ENCODE measurements at places on chromosomes 2 and 18.
A peak's percentile ranks its signal among the peaks of the same experiment; 100 is the strongest.

- no peak for DNase-seq
Observed at GRCh38 chr2:30136764-30137444, 9.9 kb upstream of the YPEL5 start.

- DNase-seq: no peak
Observed at GRCh38 chr2:103410221-103410620, 648.4 kb downstream of the TMEM182 start.

GRCh38 chr2:153786016-153786415 lies 85.7 kb upstream of the GALNT13 start:
- DNase-seq: no peak

GRCh38 chr2:12982149-12982584 lies 265.4 kb downstream of the TRIB2 start:
- DNase-seq: no peak

- no peak for DNase-seq
Observed at GRCh38 chr18:13684546-13684945, 41.8 kb downstream of the FAM210A start.

- no peak for DNase-seq
Observed at GRCh38 chr2:191155608-191156071, 4.8 kb upstream of the STAT4 start.

DNA sequence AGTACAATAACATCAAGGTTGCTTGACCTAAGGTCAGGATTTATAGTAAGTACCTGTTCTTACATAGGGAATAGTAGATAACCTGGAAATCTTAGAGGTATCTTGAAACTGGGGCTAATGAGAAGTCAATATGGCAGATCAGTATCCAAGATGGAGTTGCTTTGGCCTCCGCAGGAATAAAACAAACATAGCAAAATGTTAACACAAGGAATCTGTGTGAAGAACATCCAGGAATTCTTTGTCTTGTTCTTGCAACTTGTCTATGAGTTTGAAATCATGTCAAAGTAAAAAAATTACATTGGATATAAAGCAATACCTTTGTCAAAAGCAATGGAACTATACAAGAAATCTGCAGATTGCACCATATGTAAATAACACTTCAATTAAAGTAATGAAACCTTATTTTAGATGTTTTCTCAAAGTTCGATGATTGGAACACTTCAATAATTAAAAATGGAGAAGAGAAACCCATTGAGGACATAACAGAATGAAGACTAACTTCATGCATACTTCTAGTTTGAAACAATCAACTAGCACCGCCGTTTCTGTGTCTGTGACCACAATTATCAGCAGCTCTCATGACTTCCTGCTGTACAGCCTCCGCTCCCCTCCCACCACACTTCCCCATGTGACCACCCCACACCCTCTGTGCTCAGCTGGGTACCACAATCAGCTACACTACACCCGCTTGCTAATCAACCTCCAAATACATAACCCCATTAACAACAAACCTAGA lies 27.6 kb downstream of the C2orf76 start:
- no peak for DNase-seq

DNA sequence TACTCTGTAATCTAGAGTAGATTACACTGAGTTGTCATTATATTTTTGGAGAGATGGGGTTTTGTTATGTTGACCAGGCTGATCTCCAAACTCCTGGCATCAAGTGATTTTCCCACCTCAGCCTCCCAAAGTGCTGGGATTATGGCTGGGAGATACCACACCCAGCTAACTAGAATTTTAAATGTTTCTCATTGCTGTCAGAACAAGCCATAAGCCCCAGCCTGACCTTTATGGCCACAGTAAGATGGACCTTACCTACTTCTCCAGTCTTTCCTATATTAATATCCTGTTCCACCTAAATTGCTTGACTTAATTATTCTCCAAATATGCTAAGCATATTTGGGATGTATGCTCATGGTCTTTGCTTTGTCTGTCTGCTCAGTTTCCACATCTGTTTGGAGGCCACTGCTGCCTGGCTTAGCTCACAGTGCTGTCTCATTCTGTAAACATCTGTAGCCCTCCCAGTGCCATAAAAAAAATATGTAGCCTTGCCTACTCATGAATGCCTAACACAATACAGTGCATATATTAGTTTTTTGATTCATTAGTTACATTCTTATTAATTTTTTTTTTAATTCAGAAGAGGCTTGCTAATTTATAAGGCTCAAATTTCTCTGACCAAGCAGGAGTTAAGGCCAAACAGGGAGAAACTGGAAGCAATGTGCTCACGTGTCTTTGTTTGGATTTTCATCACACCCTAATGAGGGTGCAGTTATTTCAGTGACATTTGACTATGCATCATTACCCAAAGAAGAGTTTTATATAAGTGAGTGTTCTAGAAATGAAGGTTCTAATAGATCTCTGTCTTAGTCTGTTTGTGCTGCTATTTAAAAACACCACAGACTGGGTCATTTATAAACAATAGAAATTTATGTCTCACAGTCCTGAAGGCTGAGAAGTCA lies 45.3 kb upstream of the PSME4 start:
- DNase-seq: peak; percentile 89

DNA sequence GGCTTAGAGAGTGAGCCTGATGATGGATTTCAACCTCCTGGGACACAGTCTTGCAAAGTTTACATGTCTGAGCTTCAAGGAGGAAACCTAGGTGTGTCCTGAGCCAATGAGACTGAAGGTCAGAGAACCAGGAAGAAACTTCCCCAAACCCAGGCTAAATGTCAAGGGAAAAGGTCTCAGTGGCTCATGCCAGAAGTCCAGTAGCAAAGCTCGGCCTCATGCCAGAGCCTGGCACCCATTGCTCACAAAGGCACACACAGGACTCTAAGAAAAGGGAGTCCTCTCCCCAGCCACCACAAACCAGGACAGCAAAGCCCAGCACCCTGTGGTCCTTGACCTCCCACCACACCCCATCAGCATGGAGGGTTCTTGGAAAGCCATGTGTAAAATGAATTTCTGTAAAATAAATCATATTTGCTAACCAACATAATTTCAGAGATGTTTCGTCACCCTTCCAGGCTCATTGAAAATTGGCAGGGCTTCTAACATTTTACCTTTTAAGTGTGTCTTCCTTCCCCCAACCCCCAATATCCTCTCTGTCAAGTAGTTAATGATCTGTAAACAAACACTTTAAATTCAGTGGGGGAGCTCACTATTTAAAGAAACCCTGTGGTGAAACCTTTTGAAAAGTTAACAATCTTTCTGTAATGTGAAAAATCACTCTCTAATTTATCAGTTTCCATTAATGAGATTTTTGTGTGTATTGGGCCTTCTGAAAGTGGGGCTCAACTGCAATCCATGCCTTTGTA lies 77.1 kb downstream of the BCL11A start:
- no peak for DNase-seq

GRCh38 chr2:60439219-60439974 lies 114.1 kb downstream of the BCL11A start:
- peak; percentile 35 for DNase-seq

- DNase-seq: no peak
Observed at GRCh38 chr2:32260376-32260775, 4.3 kb downstream of the NLRC4 start.

- DNase-seq: no peak
Observed at GRCh38 chr2:74464406-74464805, 776 bp downstream of the MOGS start.

DNA sequence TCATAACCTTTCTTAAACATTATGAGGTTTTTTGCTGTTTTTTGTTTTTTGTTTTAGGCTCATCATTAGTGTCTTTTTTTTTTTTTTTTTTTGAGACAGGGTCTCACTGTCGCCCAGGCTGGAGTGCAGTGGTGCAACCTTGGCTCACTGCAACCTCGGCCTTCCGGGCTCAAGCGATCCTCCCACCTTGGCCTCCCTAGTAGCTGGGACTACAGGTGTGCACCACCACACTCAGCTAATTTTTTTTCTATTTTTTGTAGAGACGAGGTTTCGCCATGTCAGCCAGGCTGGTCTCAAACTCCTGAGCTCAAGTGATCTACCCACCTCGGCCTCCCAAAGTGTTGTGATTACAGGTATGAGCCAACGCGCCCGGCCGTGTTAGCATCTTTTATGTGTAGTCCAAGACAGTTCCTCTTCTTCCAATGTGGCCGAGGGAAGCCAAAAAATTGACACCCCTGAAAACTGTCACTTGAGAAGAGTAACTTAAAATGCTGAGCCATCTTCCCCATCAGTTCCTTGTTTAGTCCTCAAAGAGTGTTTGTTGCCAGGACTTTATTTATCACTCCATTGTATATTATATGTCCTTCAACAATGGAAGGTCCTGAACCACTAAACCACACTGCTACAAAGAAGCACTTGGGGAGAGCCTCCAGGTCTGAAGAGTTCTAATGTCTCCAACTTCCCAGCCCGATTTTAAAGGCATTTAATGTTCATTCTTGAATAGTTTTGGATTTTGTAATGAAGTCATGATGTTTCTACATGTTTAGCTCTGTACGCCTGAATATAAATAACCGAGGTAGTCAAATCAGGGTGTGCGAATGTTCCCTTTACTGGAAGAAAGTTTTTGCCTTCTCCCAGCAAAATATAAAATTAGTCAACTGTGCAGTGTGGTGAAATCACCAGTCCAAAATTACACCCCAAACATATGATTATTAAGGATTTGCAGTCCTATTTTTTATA lies 26.4 kb downstream of the ZNF516 start:
- DNase-seq: no peak

DNA sequence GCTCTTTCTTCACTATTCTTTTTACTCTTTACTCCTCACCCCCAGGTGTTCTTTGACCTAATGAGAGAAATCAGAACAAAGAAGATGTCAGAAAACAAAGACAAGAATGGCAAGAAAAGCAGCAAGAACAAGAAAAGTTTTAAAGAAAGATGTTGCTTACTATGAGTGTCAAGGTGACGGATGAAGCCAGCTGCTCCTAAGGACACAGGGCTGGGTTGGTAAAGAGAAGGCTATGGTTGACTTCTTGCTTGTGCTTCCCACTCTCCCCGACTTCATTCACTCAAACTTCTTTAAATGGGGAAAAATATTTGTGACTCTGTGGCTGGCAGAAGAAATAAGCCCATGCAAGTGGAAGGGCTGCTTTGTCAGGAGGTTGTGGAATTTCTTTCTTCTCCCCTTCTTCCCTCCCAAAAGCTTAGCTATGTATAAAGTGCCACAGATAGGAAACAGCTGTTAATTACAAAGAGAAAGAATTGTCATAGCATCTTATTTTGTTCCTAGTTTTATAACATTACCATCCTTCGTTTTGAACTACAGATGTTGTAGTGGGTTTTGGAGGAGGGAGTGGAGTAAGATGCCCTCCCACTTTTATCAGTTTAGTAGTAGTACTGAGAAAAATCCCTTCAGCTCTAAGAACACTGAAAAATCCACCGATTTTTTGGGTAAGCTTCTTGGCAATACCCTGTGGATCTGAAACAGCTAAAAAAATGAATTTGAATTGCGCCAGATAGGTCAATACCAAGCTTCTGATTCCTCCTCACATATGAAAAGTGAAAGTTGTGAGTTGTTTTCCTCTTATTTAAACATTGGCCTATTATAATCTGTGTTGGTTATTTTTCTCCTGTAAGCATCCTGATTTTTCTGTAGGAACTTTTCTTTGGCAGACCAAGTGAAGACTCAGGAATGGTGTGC lies 40.7 kb downstream of the RALB start:
- peak; percentile 34 for DNase-seq

DNA sequence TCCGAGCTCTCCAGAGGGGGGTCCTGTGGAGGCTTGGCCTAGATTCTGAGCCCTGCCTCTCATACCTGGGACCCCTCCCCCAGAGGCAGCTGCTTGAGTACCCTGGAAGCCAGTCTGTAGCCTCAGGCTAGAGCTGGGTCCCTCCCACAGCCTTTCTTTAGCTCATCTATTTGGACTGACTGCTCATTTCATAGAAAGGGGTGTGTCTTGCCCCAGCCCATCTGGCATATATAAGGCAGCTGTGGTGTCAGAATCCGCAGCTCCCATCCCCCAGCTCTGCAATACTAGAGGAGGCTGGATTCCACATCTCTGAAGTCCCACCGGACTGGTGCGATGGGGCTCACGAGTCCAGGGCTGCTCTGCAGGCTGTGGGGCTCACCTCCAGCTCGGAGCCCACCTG lies 26.1 kb downstream of the MPHOSPH10 start:
- peak; percentile 64 for DNase-seq

GRCh38 chr2:145546091-145546490 lies 1026.2 kb upstream of the ZEB2 start:
- DNase-seq: no peak

DNA sequence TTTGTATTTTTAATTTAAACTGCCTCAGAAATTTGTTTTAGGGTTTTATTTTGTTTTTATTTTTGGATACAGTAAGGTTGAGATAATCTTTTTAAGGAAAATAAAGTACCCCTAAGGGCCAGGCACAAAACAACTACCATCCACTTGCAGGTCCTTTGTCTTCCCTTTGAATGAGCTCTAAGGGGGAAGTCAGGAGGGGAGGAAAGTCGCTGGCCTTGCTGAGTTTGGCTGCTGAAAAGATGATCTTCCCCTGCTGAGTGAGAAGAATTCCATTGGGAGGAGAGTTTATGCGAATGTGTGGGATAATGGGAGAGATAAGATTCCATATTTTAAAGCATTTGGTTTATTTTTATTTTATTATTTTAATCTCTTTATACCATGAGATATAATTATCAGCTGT lies 100.7 kb downstream of the ARHGAP15 start:
- no peak for DNase-seq

DNA sequence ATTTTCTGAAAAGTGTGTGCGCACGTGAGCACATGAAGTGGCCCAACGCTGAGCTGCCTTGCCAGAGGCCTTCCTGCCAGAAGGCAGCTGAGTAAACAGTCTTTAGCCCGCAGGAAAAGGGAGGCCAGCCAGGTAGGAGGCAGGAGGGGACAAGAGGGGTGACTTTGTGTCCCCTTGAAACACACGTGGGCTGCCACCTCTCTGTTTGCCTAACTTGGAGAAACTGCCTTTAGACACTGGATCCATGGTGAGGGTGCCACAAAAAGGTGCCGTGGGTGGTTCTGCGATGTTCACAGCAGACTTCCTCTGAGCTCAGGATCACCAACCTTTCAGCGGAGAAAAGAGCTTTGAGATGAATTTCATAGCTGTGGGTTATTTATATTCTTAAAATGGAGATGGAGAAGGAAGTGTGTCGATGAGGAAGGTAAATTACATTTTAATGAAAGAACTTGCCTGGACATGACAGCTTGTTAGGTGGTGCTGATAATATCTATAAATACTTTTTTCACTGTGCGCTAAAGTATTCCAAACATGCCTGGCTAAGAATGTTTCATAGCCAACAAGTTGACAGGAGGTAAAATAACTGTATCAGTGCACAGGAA lies 36.6 kb upstream of the ASB1 start:
- peak; percentile 59 for DNase-seq

DNA sequence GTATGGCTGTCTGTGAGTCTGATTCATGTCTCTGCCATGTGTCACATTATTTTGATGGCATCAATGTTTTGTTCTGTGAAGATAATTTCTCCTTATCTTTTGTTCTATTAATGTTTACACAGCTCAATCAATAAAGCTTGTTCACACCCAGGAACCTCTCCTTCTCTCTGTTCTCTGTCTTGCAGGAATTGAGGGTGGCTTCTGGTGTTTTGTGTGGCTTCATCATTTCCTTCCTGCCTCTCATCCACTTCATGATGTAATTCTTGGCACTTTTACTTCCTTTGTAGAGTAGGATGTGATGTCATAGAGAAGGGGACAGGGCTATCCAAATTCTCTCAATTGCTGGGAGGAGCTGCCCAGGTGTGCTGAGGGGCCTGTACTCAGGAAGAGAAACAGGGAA lies 27.2 kb downstream of the ASXL3 start:
- no peak for DNase-seq

- no peak for DNase-seq
Observed at GRCh38 chr18:21270453-21270852, 28.4 kb downstream of the GREB1L start.

- no peak for DNase-seq
Observed at GRCh38 chr2:230893841-230894781, 29.4 kb downstream of the ITM2C start.
